Left renal pelvis (tissue), 4 donors: ENCODE measurements at places on chromosomes 2 and 18.

DNA sequence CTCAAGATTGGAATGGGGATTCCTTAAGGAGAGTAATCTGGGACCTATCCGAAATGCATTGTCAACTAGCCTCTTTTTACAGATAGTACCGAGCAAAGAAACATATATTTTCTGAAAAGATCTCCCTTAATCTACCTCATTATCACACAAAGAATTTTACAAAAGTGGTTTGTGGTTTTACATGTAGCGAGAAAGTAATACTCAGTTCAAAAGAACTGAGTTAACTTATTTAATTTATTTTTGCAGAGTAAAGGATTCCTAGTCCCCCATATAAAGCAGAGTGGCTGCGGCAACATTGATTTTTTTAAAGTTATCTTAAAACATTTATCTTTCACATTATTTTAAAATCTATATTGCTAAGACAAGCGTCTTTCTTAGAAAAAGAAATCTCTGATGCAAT, 15.9 kb upstream of the SOS1 start:
- DNase-seq, result no peak

- DNase-seq, result no peak
Measured at GRCh38 chr2:239382384-239382880, 18.4 kb downstream of the HDAC4 start.

GRCh38 chr2:135825550-135826176, 11.3 kb downstream of the LCT start:
- DNase-seq, result no peak

DNA sequence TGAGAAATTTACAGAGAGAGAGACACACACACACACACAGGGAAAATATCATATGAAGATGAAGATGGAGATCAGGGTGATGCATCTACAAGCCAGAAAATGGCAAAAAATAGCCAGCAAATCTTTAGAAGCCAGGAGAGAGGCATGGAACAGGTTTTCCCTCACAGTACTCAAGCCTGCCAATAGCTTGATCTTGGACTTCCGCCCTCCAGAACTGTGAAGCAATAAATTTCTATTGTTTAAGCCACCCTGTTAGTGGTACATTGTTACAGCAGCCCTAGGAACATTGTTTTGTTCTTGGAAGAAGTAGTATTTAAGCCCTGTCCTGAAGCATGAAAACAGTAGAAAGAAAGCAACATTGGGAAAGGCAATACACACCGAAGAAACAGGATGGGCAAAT, 292.0 kb upstream of the LRP1B start:
- DNase-seq, result no peak
